AG08395 (cell line): ENCODE measurements at places on chromosomes 6 and 20.

DNA sequence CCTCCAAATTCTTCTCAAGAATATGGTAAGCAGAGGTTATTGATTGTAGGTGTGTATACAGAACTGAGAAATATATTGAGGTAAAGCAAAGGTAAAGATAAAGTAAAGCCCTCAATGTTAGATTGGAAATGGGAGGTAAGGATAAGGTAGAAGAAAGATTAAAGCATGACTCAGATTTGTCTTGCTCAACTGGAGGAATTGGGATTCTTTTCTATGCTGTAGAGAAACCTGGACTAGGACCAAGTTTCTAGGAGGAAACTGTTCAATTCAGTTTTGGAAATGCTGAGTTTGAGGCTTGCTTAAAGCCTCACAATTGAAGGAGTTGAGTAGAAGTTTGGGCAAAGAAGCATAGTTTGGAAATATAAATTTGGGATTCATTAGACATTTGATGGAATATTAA is 634.0 kb upstream of the PTCHD4 start:
- DNase-seq: peak; percentile 8

DNA sequence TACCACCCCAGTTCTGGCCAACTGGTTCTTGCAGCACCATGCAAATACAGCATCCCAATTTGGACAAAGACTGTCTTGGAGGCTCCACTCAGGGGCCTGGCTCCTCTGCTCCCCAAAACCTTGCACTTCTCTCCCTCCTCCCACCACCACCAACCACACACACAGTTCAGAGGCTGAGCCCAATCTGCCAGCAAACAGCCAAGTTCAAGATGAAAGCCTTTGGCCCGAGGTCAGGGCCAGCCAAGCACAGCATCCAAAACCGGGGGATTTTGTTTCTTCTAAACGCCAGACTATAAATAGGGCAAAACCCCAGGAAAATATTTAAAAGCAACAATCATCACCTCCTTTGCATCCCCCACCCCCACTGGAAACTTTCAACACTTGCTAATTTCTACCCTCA is 5.7 kb downstream of the KCNK5 start:
- DNase-seq: no peak

- no peak for DNase-seq
Measured at GRCh38 chr6:105567140-105567539, 164.3 kb upstream of the PREP start.

GRCh38 chr6:162343936-162344645 is 383.5 kb downstream of the PRKN start:
- DNase-seq: peak; percentile 20

- no peak for DNase-seq
Measured at GRCh38 chr20:58479726-58480440, 35.3 kb downstream of the APCDD1L start.

- no peak for DNase-seq
Measured at GRCh38 chr6:155010940-155011339, 15.8 kb downstream of the TIAM2 start.

DNA sequence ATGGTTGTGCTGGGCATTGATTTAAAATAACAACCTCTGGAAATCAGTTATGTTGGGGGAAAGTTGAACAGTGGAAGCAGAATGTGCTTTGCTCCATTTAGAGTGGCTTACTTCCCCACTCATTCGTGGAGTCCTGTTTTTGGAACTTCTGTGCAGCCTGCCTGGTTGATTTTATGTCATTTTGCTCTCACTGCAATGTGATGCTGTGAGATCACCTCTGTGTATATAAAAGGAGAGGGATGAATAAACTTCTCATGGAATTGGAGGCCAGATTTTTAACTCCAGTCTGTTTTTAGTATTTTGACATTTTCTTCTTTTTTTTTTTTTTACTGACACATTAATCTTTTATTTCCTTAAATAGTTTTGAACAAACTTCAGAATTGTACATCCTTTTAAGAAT is 139.0 kb downstream of the FNDC1 start:
- no peak for DNase-seq

- no peak for DNase-seq
Measured at GRCh38 chr6:150323205-150323604, 45.6 kb upstream of the IYD start.

- no peak for DNase-seq
Measured at GRCh38 chr6:126233192-126233591, 106.7 kb upstream of the CENPW start.

DNA sequence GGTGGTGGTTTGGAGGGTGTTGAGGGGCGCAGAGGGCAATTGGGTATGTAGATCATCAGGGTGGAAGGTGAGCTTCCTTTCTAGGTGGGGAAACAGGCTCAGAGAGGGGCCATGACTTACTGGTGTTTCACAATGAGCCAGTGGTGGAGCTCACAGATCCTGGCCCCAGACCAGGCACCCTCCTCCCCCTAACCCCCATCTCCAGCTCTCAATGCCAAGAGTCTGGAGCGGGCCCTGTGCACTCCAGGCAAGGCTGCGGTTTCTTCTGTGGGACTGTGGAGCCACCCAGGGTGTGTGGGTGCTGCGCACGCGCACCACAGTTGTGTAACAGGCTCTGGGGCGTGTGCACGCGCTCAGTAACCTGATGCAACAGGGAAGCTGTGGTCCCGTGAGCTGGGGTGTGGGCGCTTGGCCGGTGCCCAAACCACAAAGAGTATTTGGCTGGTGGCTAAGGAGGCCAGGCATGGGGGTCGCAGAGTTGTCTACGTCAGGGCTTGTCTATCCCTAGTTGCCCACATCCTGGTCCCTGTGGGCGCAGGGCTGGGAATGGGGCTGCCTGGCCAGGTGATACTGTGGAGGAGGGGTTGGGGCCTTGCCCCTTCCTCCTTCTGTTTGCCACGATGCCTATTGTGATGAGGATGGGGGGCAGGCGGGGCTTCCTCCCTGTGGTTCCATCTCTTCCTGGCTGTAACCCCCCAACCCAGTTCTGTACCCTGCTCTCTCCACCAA is 37.5 kb upstream of the MRPS18A start:
- DNase-seq: peak; percentile 90

DNA sequence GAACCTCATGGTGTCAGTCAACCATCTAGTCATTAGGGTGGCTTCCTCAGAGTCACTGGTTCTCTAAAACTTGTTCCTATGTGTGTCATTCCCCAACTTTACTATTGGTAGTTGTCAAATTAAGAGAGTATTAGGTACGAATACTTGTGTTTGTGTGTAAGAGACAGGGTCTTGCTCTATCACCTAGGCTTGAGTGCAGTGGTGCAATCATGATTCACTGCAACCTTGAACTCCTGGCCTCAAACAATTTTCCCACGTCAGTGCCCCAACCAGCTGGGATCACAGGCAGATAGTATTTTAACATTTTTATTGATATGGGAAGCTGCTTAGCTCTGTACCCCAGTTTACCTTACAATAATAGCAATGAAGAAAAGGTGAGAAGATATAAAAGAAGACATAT is 50.6 kb downstream of the BMP6 start:
- DNase-seq: no peak

DNA sequence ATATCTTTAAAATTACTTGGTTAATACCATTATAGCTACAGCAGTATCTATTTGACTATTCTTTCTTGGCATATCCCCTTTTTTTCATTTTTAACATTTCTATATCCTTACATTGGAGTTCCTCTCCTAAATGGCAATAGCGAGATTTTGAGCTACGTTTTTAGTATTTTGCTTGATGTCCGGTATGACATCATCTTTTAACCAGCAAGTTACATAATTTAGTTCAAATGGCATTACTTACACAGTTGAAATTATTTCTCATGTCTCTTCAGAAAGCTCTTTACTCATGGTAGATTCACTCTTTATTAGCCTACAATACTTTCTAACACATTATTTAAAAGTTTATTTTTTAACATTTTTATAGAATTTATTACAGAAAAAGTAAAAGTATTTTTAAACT is 701.7 kb upstream of the EPHA7 start:
- DNase-seq: no peak

DNA sequence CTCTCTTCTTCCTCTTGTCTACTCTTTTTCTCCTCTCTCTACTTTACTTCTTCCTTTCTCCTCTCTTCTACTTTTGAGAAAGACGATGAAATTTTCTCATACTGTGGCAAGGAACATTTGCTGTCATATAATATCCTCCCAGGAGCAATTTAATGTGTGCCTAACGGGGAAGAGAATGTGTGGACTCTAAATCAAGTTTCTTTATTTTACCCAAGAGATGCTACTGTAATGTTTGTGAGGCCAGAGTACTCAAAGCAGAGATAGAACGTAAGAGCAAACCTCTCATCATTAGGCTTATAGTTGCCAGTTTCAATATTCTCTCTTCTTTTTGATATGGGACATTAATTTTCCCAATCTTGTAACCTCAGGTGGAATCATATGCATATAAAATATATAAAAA is 801.4 kb downstream of the BCKDHB start:
- no peak for DNase-seq

- peak; percentile 32 for DNase-seq
Measured at GRCh38 chr20:3677733-3678132, 4.1 kb downstream of the ADAM33 start.

DNA sequence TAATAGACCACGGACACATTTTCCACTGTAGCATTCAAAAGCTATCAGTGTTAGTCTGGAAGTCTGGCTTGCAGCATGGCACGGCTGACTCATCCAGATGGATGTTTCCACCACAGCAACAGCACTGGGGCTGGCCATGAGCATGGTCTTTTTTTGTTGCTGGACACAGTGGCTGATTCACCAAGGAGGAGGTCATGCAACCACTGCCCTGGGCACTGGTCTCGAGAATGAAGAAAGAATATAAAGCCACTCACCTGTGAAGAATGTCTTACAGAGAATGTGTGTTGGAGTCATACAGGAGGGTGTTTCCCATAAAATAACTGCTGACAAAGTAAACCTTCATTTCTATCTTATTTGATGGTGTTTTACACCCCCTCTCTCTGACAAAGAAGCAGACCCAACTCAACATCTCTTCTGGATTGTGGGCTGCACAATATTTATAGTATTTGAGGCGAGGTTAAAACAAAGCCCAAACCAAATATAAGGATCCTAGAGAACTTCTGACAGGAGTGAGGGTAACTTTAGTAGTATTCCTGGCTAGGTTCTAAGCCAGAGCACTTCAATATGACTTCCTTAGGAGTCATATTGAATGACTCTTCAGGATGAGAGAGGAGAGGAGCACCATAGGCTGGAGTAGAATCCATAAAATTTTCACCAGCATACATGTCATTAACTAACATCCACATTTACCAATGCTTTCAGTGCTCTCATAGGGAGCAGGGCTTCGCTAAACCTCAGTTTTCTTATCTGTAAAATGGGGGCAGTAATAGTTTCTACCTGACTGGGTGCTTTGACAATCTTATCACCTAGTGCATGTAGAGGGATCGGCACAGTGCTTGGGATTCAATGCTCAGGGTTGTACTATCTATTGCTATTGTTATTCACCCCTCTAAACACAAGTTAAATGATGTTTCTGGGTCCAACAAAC is 121.4 kb downstream of the KIF13A start:
- peak; percentile 90 for DNase-seq

- DNase-seq: no peak
Measured at GRCh38 chr6:80460257-80460865, 353.9 kb downstream of the BCKDHB start.

DNA sequence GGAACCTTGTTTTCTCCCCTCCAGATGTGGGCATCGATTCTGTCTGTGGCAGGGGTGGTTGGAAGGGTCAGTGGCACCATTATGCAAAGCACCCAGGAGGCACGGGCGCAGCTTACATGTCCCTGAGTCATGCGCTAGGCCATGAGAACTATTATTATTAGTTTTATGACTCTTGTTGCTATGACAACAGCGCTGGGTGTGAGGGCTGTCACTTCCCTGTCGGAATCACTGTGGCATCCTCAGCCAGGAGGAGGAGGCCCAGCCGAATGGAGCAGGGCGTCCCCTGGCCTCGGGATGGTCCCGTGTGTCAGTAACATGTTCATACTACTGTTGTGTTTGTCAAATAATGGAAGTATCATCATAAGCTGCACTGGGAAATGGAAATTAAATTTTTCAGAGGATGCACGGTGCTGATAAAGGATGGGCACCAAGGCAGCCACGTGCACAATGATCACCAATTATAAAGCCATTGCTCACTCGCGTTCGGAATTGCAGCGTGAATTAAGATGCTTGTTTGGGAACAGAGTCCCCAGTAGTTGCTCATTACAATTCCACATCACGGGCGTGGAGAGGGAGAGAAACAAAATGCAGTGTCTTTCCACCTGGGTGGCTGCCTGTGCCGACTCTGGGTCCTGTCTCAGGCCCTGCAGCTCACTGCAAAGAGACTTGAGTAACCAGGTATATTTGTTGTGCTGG is 247.9 kb downstream of the CDH4 start:
- no peak for DNase-seq

- no peak for DNase-seq
Measured at GRCh38 chr6:119965900-119966299, 616.3 kb upstream of the MAN1A1 start.

DNA sequence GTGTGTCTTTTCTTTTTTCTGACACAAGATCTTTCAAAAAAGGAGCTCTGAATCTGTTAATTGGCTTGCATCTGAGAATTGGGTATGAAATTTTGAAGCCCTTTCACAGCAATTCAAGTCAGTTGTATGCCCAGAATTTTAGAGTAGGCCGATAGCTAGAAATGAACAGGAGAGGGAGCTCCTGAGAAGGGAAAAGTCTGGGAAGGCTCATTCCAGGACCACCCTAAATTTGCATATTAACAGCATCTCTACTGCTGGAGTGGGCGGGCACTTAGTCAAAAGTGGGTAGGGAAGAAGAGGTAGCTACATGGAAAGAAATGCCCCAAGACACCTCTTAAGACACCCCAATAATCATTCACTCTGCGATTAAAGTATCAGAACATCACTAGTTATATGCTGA is 928.3 kb downstream of the TBC1D32 start:
- DNase-seq: no peak

DNA sequence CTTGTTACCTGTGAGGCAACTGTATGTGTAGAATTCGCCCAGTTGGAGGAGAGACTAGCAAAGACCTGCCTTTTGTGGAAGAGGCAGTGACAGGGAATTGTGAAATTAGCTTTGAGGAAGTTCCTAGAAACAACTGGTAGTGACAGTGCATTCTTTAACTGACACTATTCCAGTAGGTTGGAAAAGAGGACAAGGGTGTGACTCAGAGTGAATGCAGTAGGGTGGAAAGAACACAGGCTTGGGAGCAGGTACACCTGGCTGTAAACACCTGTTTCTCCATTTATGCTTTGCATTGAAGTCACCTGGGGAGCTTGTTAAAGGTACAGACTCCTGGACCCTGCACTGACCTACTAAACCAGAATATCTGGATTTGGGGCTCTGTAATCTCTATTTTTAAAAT is 295.7 kb downstream of the PHACTR1 start:
- no peak for DNase-seq

GRCh38 chr6:137657351-137657911 is 163.2 kb upstream of the OLIG3 start:
- DNase-seq: no peak

DNA sequence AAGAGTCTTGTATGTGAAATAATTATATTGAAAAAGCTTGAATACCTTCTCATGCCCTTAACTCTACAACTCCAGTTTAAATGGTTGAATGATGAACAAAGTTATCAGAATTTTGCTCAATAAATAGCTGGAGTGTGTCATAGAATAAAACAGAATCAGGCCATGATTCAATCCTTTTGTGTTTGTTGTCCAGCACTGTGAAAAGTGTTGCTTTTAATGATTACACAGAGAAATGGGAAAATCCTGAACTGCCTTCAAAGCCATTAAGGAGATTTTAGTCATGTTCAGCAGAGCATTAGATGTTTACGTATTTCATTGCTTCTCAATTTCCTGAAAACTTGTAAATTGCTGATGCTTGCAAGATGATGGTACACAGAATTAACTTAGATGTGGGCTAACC is 262.9 kb upstream of the BTBD3 start:
- DNase-seq: no peak
